SJSA1 (cell line): ENCODE measurements at places on chromosomes 1 and 21. TPM values are rescaled to one million over a fixed set of nuclear protein-coding genes. Genes with fewer than 3 reads are reported as not detected.

DNA sequence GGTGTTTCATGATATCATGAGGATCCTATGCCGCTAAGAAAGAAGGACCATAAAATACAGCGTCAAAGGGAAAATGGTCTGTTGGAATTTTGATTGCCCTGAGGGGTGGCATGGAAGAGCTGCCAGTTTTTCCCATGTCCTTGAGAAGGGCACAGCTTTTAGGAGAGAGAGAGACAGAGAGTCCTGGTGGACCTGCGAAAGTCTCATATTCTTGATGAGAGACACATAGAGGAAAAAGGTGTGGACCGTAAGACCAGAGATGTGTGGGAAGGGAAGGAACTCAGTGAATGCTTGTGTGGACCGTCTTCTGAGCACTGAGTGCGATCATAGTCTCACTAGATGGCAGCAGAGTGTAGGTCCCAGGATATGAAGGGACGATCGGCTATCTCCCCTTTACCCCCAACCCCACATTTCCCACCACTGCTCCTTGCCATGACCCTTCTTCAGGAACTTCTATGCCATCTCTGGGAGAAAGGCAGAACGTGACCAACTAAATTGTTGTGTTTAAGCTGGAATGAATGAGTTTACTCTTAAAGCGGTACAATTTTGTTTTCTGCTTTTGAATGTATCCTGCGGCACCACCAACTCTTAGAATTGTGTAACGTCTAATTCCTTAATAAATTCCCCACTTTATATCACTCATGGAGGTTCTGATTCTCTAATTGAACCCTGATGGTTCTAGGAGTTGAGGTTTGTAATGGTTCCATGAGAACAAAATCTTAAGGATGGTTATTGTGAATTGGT lies 117.7 kb downstream of the CTH start:
- no peak for DNase-seq

- no peak for DNase-seq
These were observed 9.7 kb downstream of the TMEM81 start for GRCh38 chr1:205074513-205074912.

- no peak for DNase-seq
These were observed 75.8 kb downstream of the RHOU start for GRCh38 chr1:228810878-228811711.

DNA sequence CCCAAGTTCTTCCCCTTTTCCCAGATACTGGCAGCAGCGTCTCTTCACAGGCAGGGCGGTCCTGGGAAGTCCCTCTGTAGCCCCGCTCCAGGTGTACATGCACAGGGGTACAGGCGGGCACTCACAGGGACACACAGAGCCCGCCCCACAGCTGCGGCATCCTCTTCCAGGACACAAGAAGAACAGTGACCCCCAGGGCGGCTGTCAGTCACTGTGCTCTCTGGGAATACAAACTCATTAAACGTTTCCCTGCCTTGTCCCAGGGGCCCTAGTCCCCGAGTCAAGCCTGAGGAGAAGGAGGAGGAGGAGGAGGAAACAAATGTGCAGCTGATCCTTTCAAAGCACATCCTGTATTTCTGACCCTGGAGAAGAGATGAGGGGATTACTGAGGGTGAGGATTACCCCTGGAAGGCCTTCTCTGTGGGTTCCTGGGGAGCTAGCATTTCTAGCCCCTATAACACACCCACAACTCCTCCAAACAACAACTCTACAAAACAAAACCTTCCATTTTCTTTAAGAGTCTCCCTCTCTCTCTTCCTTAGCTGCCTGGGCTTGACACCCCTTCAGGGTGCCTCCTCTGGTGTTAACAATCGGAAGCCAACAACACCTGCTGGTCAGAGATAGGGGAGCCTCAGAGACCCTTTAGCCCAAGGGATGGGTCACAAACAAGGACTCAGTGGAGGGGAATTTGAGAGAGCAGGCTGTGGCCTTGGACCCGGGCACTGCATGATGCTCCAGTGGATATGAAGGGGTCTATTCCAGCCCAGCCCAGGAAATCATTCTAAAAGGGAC lies 28.4 kb upstream of the DMBX1 start:
- DNase-seq: no peak

DNA sequence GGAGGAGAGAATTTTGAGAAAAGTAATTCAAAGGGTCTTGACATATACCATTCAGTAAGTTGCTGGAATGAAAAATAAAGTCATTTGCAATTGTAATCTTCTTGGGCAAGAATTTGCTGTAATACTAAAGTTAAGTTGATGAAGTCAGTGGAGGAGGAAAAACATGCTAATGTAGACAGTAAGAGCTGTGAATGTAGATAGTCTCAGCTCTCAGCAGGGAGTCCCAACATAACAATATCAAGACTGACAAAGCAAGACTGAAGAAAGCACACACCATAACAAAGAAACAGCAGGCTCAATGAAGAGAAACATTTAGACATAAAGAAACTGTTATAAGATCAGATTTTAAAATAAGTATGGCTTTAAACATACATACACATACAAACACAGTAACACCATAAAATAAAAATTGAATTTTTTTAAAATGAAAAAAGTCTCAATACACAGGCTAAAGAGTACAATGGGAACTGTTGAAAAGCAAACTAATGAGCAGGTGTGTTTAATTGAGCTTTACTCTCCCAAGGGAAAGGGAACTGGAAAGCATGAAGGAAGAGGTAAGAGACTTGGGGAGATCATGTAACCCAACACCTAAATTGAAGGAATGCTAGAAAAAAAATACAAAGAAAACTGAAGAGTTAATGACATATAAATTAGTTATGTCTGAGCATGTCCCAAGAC lies 336.3 kb upstream of the NCAM2 start:
- DNase-seq: no peak

DNA sequence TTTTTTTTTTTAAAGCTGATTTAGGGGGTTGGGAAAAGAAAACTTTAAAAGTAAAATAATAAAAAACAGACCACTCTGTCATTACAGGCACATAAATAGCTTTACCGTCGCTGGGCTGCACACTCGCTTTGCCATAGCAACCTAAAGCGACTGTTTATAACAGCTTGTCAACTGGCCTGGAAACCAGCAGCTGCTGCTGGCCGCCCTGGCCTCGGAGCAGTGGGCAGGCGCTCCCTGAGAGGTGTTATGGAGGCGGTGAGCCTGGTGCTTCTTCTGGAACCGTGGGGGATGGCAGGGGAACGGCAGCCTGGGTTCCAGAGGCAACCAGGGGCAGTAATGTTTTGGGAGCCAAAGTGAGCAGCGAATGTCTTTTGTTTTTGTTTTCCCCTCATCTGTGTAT lies 45.7 kb downstream of the ATP2B4 start:
- DNase-seq: no peak

GRCh38 chr1:114043054-114043453 lies 63.8 kb downstream of the OLFML3 start:
- no peak for DNase-seq

DNA sequence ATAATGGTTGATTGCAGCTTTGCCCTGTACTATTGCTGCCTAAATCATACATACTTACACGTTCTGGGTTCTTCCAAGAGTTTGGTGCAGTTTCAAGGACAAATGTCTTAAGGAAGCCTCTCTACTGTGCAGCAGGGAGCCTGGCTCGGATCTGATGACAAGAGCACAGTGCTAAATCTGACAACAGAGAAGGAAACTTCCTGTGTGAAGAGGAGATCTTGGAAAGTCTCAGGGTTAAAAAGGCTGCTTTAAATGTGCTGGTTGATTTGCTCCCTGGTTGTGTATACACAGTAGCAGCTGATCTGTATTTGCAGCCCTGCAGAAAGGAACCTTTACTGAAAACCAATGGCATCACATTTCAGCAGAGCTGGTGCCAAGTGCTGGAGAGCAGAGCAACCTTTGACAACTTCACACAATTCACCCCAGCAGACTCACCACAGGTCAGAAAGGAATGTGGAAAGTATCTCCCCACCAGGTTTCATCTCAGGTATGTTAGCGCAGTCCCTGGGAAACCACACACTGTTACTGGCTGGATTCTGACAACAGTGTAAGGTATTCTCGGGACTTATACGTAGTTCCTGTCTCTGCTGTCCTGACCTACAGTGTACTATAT lies 355.0 kb upstream of the ESRRG start:
- DNase-seq: no peak

DNA sequence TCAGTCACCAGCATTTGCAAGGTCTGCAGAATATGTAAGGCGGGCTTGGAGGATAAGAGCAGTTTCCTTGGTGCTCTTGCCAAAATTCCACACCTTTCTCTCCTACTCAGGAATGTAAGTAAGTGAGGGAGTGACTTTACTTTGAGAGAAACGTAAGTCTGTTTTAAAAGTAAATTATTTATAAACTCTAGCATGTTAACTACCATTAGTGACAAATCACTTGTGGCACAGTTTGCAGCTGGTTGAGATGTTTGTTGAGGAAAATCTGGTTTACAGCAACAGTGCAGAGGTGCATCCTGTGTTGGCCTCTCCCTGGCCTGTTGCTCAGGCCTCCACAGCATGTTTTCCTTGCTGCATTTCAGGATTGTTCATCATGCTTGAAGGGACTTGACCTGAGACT lies 8.5 kb downstream of the CGN start:
- DNase-seq: no peak

- no peak for DNase-seq
These were observed 8.0 kb downstream of the RIIAD1 start for GRCh38 chr1:151729157-151729965.

SLAMF9 gene
- not detected in 2 replicates for total RNA-seq
